IMR-90 (cell line): ENCODE measurements at places on chromosomes 6 and 20. TPM values are rescaled to one million over a fixed set of nuclear protein-coding genes. Genes with fewer than 3 reads are reported as not detected.

DNA sequence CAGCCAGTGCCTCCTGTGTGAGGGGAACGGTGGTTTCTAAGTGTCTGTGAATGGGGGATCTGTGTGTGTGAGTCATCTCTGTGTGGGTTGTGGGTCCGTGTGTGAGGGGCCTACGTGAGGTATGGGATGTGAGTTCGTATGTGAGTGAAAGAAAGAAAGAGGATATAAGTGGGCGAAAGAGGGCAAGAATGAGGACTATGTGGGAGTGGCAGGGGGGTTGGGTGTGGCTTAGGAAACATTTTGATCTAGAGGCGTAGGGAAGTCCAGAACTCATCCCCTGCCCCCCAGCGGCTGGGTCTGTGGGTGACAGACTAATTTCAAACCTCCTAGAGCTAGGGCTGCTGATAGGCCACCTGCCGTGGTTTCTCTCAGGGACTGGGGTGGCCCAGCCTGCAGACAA lies 35.5 kb downstream of the DHX35 start:
- no peak for DNase-seq

- DNase-seq: no peak
These were observed 464.5 kb upstream of the MARCKS start for GRCh38 chr6:113392551-113393055.

DNA sequence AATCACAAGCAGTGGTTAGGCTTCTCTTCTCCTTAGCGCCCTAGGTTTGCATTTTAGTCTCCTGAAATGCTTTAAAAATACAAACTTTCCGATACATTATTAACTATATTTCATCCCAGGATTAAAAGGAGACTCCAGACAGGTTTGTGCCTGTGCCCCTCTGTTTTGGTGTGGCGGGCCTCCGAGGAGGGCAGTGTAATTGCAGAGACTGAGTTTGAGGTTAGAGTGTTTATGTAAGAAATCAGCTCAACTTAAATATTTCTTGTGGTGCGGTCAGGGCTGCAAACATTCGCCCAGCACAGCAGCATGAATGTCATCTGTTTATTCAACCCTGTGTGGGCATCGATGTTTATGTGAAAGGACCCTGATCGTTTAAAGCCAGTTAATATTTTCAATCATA lies 130.4 kb upstream of the AKAP12 start:
- peak; percentile 84 for DNase-seq

- DNase-seq: no peak
These were observed 35.0 kb upstream of the TULP1 start for GRCh38 chr6:35547676-35548075.

DNA sequence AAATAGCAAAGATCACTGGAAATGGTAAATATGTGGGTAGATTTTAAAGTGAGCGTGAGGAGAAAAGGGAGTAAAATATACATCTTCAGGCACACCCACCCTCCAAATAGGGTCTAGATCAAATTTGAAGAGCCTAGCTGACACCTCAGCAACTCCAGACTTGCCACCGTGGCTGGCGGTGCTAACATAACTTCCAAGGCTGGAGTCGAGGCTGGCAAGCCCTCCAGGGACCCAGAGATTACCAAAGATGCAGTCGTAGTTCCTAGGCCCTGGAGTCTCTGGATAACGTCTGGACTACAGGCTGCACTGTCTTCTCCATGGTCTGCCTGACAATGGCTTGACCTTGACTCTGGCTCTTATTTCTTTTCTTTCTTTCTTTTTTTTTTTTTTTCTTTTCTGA lies 22.5 kb downstream of the TUBB2B start:
- no peak for DNase-seq

The EPB41L1 gene
- 12.5 and 13.9 TPM in 2 replicates for total RNA-seq

The JPH2 gene
- 0.54 and 0.83 TPM in 2 replicates for total RNA-seq

The TSHZ2 gene
- total RNA-seq: under 0.01 TPM in 1 of 2 replicates, not detected in the other
